Cortex of kidney (tissue), 1 donor: ENCODE measurements at places on chromosomes 3 and 15.

DNA sequence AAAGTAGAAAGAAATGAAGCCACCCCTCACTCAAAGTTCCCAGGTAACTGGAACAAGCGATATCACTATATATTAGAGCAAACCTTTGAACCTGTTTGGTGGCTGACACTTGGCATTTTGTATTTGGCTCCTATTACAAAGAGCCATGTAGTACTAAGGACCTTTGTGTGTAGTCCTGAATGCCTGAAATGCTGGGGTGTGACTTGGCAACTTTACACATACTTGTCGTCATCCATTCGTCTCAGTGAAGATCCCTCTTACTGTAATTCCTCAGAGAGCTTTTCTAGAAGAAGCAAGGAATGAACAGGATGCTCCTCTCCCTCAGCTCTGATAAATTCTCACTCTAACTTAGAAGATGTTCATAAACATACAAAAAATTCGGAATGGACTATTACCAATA, 216.1 kb upstream of the CDIN1 start:
- no peak for DNase-seq

DNA sequence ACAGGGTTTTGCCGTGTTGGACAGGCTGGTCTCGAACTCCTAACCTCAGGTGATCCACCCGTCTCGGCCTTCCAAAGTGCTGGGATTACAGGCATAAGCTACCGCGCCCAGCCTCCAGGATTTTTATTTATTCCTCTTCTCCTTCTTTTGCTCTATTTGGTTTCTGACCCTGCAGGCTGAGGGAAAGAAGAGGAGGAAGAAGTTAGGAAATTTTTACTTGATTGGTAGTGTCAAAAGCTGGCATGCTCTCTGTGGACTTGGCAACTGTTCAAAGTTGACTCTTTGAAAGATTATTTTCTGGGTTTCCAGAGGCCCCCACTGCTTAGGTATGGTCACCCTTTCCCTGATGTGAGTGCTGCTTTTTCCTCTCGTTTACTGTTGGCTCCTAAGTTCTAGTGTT, 372.2 kb downstream of the DIPK2A start:
- DNase-seq = no peak

DNA sequence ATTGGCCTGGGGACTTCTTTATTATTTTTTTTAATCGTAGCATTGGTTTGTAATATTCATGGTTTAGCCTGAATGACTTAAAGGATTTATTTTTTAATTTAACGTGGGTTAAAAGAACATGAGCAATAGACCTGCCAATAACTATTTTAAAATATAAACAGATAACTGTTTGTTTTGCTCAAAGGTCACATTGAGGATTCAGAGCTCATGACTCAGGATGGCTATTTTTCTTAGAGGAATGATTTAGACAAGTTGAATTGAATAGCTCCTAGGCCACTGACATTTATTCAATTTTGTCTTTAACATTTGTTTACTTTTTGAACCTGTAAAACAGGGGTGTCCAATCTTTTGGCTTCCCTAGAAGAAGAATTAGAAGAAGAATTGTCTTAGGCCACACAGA, 68.5 kb downstream of the ITPR1 start:
- no peak for DNase-seq

DNA sequence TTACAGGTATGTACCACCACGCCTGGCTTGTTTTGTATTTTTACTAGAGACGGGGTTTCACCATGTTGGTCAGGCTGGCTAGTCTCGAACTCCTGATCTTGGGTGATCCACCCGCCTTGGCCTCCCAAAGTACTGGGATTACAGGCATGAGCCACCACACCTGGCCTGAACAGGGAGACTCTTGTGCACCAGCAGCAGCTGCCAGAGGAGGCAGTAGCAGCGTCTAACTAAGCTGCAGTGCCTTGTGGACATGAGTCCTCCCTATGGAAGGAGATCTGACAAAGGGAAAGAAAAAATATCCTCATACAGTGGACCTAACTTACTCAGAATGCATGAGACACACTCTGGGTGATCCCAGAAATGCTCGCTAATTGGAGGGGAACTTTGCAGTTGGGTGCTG, 36.8 kb upstream of the NEO1 start:
- no peak for DNase-seq

DNA sequence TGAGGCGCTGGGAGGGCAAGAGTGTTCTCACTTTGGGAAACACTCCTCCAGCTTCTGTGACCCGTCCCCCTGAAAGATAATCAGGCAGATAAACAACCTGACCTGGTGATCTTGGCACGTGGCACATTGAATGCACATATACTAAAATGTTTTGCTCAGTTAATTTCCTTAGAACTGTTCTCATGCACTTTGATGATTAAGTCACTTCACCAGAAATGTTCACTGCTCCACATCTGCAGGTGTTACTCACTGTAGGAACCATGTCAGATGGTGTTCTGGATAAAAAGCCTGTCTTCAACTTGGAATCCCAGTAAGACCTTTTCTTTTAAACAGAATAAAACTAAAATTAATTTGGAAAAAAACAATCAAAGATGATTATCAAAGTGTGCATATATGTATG, 24.6 kb upstream of the NIPA2 start:
- no peak for DNase-seq

DNA sequence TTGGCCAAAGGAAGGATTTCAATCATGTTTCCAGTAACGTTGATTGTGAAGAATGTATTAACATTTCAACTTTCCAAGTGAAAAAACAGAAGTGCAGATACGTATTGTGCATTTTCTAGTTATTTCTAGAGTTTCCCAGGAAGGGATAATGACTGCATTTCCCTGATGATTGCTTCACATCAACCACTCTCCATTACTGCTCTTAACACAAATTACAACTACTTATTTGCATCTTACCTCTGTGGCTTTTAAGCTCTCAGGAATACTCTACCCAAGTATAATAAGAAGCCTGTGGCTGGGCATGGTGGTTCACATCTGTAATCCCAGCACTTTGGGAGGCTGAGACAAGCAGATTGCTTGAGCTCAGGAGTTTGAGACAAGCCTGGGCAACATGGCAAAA, 582.5 kb downstream of the ZNF385D start:
- no peak for DNase-seq

GRCh38 chr15:101542306-101543025, 53.0 kb upstream of the PCSK6 start:
- no peak for DNase-seq

DNA sequence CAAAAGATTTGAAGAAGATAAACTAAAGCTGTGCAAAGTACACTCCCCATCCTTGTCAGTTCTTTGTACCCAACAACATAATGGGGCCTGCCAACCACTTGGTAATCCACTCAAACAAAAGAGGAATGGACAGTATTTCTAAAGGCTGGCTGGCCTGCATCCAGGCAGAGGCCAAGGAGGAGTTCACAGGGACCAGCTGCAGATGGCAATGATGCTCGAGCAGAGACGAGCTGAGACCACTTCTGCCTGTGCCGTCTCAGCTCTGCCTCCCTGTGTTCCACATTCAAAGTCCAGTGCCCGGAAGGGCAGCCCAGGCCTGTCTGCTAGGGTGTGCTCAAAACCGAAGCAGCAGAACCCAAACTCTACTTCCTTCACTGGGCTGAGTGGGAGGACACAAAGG, 14.3 kb downstream of the CXCR6 start:
- no peak for DNase-seq

DNA sequence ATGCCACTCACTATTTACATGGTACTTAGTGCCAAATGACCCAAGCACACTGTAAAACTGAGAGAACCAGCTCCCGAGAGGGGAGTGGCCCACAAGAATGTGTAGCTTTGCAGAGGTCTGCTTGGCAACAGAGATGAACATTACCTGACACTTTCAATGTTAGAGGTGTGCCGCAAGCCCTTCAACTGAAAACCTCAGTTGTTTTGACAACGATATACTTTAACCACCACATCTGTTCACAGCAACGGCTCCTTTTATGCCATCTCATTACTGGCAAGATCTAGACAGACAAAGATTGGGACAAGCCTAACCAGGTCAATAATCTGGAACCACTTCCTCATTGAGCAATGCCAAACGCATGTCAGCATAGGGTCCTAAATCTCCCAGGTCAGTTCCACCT, 23.7 kb downstream of the NEK10 start:
- DNase-seq = no peak

DNA sequence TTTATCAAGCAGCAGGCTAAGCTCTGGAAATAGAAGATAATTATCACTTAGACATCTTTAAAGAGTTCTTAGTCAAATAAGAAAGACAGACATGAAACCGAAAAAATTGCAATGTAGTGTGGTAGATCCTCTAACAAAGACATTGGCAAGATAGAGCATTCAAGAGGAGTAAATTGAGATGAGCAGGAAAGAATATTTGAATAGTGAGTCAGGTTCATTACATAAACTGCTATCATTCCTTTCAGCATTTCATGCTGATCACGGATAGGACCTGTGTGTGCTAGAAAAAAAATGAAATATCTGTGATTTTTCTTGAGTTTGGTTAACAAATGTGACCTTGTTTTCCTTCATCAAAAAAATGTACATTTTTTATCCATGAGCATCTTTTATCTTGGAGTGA, 460.9 kb downstream of the OTOL1 start:
- DNase-seq = no peak

- no peak for DNase-seq
Observed at GRCh38 chr3:30775040-30775439, 119.4 kb downstream of the GADL1 start.

DNA sequence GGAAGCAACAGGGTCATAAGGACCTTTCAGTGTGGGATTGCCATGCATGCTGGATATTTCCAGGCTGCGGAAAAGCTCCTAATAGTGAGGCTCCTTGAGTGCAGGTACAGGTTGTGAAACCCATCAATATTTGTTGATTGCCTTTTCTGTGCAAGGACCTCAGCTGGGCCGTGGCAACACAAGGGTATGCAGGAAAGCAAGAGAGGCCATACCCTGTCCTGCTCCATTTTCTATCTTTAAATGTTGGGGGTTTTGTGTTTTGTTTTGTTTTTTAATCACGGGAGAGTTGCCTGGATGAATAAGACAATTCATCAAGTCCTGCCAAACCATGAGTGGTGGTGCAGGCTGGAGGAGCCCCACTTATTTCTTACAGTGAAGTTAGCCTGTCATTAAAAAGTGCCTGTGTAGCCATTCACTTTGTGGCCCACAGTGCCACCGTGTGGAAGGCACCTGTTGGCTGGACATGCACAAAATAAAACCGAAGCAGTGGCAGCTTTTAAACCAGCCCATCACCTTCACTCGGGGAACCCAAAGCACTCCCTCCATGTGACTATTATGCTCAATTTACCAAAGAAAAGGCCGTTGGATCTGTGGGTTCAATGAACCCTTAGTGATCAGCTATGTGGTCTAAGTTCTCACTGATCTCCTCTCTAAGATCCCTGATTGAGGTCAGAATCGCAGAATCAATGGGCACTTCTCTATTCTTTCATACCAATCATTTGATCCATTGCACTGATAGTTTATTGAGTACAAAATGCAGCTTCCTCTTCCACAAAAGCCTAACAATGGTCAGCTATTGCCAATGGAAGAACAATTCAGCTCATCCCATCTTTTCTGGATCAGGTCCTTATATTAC, 42.2 kb downstream of the CLDN18 start:
- DNase-seq = no peak

DNA sequence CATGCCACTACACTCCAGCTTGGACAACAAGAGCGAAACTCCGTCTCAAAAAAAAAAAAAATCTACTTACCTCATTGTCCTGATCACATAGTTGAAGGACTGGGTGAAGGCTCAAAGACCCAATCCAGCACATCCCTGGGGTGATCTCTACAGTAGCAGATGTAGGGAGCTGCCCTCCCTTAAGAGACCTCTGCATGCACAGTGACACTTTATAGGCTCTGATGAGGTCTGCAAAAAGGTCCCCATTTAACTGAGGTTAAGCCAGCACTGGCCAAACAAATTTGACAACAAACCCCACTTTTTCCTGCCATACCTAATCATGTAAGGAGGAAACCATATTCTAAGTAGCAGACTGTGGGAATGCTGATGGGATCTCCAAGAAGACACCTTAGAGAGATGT, 31.1 kb upstream of the SPATA12 start:
- DNase-seq = no peak

- DNase-seq = no peak
Observed at GRCh38 chr3:112002096-112002971, 3.6 kb downstream of the TAGLN3 start.

GRCh38 chr15:58070801-58071418, 5.4 kb upstream of the ALDH1A2 start:
- DNase-seq = no peak

DNA sequence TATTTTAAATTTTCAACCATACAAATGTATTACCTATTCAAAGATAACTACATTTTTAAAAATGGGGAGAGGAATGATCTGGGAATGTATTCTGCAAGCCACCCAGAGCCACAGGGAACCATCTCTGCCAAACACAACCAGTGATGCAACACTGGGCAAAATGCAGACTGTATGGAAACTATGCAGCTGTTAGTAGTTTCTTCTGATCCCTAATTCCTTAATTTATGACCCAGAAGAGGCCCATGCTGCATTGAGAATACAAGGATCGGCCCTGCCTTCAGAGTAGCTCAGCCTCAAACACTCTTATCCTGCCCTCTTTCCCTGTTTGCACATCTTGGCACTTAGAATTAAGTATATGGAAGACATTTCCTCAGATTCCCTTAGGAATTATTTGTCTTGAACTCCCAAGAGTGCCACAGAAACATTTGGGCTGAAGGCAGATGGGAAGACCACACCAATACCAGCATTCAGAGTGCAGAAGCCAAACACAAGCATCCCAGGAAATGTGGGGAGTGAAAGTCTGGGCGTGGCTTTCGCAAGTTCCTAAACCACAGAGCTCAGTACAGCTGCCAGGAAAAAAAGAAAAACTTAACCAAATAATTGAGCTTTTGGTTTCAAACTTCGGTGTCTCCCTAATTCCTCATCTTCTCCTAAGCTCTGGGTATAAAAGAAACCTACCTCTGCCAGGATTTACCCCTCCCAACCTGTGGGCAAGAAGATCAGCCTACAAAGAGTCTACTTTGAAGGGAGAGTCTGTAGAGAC, 5.3 kb downstream of the SNUPN start:
- no peak for DNase-seq

- DNase-seq = no peak
Observed at GRCh38 chr15:65388306-65389080, 10.7 kb upstream of the IGDCC3 start.

- DNase-seq = no peak
Observed at GRCh38 chr3:161471211-161471610, 25.4 kb upstream of the OTOL1 start.

- DNase-seq = no peak
Observed at GRCh38 chr3:58350627-58351013, 17.9 kb downstream of the PXK start.

DNA sequence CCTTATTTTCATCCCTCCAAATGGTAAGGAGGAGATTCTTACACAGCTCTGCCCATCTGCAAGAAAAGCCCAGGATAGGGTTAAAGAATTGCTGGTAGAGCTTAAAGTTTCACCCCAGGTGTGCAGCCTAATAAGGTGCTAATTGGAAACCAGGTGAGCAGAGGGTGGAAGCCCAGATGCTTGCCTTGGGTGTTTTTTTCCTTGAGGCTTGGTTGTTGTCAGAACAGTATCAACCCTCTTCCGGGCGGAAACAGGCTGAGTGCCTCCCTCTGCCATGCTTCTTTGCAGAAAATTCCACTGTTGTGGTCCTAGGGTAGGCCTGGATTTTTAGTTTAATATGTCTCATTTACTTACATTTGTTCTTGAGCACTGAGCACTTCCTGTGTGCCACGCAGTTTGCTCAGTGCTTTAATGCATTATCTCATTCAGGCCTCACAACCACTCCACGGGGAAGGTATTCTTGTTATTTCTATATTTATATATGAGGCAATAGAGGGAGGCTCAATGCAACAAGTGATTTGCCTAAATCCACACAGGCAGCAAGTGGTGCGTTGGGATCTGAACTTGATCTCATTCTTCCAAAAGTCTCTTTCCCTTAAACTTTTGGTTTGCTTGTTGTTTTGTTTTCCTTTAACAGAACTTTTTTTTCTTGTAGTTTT, 115.0 kb upstream of the LRIG1 start:
- no peak for DNase-seq
